ENCODE measurements at places on chromosomes 7 and 10.
A peak's percentile ranks its signal among the peaks of the same experiment; 100 is the strongest.

DNA sequence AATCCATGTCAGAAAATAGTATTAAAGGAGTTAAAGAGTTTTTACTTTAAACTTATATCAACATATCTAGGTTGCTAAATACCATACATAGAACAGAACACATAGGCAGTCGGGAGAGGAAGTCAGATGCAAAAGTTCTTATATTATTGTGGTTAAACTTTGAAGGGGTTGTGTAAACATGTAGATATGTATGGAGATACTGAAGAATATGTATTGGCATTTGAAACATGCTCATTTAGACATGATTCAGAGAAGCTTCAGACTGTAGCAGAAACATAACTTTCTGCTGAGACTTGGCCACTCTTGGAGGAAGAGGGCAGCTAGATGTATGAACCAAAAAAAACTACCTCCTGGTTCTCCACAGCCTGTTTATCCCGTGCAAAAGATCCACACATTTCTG is 103.5 kb upstream of the FERD3L start:
- no peak for DNase-seq

GRCh38 chr10:36341471-36341870 is 699.4 kb upstream of the FZD8 start:
- DNase-seq, result no peak

DNA sequence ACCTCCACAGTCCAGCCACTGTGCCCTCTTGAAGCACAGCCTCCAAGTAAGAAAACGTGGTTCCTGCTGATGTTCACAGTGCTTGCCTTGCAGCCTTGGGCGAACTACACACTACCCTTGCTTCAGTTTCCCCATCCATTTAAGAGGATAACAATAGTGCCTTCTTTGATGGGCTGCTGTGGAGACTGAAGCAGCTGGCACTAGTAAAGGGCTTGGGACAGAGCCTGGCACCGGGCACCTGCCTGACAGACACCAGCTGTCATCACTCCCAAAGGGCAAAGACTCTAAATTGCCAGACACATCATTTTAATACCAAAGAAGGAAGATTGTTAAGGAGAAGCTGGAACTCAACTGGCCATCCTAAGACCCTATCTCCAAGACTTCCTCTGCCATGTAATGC is 3.1 kb upstream of the C10orf90 start:
- no peak for DNase-seq

- peak; percentile 50 for DNase-seq
Observed at GRCh38 chr10:52818019-52818418, 45.4 kb upstream of the MBL2 start.

DNA sequence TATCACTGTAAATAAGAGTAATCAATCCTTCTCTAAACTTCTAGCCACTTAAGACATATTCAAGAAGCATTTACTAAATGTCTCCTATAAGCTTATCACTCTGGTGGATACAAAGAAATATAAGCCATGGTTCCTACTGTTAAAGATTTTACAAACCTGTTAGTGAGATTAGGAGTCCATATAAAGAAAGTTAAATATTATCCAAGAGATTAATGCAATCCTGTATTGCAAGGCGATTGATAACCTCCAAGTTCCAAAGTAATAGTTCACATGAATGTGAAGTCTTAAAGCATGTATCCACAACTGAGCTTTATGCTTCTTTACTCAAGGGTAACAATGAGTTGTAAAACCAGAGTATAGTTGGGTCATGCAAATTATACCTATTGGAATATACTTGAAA is 12.6 kb upstream of the BET1 start:
- DNase-seq, result no peak

All from NCI-H146 (cell line).